ENCODE measurements at places on chromosomes 3 and 15.

- no peaks in the 10 kb centered on the region for H3K36me3 ChIP-seq
- no peak overlapping the region for H3K27ac ChIP-seq
- no peak overlapping the region for H3K4me3 ChIP-seq
- H3K4me1 ChIP-seq, result no peaks in the 10 kb centered on the region
- no peak for DNase-seq
These were observed 478.2 kb upstream of the DPH6 start for GRCh38 chr15:36024031-36024688.

- H3K27me3 ChIP-seq, result peaks cover 5% of the 10 kb centered on the region
- DNase-seq, result no peak
- H3K4me3 ChIP-seq, result no peak overlapping the region
- no peak overlapping the region for H3K27ac ChIP-seq
- H3K4me1 ChIP-seq, result no peaks in the 10 kb centered on the region
These were observed 29.6 kb upstream of the RPS17 start for GRCh38 chr15:82569834-82570233.

- no peaks in the 10 kb centered on the region for H3K4me1 ChIP-seq
- H3K27me3 ChIP-seq, result no peaks in the 10 kb centered on the region
- no peak overlapping the region for H3K27ac ChIP-seq
- no peak overlapping the region for H3K4me3 ChIP-seq
These were observed 82.8 kb upstream of the TNFSF10 start for GRCh38 chr3:172606021-172606420.

DNA sequence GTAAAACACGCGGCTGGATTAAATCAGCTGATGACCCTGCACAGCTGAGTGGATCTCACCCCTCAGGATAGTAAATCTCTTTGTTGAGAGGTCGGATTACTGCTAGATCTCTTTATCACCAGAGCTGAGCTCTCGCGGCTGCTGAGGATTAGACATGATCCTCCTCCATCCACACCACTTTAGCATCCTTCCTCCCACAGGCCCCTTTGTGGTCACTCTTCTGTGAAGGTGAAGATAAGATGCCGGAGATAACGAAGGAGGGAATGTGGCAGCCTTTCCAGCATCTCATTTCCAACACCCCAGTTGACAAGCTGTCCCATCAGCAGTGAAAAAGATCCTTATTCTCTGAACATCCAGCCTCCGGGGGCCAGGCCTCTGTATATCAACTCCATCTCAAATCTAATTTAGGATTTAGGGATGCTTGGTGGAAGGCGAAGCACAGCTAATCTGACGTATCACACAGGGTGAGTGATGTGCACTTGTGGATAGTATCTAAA is 47.5 kb upstream of the SELENOK start:
- no peaks in the 10 kb centered on the region for H3K36me3 ChIP-seq
- no peak overlapping the region for H3K4me3 ChIP-seq
- no peak for DNase-seq
- H3K27me3 ChIP-seq, result 0 out of 2 replicates have a peak, but pooled peaks cover 3% of the 10 kb centered on the region
- H3K4me1 ChIP-seq, result no peaks in the 10 kb centered on the region

- no peaks in the 10 kb centered on the region for H3K36me3 ChIP-seq
- no peak overlapping the region for H3K4me3 ChIP-seq
- no peaks in the 10 kb centered on the region for H3K4me1 ChIP-seq
- no peak overlapping the region for H3K27ac ChIP-seq
- no peaks in the 10 kb centered on the region for H3K27me3 ChIP-seq
- no peak for DNase-seq
These were observed 90.1 kb downstream of the B3GALNT1 start for GRCh38 chr3:161014843-161015749.

DNA sequence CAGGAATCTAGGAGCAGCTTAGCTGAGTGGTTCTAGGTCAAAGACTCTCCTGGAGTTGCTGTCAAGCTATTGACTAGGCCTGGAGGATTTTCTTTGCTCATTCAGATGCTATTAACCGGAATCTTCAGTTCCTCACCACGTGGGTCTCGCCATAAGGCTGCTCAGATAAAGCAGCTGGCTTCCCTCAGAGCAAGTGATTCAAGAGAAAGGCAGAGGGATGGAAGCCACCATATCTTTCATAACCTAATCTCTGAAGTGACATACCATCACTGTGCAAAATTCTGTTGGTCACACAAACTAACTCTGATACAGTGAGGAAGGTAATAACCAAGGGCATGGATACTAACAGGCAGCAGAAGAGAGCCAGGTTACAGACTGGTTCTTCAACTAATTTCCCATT is 72.7 kb upstream of the FLNB start:
- no peak for DNase-seq
- H3K4me1 ChIP-seq, result no peaks in the 10 kb centered on the region

GRCh38 chr3:9673082-9673481 is 23.8 kb downstream of the MTMR14 start:
- H3K27ac ChIP-seq, result no peak overlapping the region
- H3K36me3 ChIP-seq, result peaks cover 33% of the 10 kb centered on the region
- DNase-seq, result no peak

GRCh38 chr3:120682095-120682681 is at the start of gene HGD:
Gene HGD, minus strand, starts transcription at chr3:120682239. Its CDS starts 128 bp downstream, at chr3:120682111.
- no peak within 1 kb of the TSS for H3K4me3 ChIP-seq
- H3K27me3 ChIP-seq, result no peaks in the 10 kb centered on the region
- no peak for DNase-seq
- no peaks in the 10 kb centered on the region for H3K36me3 ChIP-seq
- H3K27ac ChIP-seq, result no peak within 1 kb of the TSS

- H3K27ac ChIP-seq, result no peak overlapping the region
- no peaks in the 10 kb centered on the region for H3K27me3 ChIP-seq
- no peak overlapping the region for H3K4me3 ChIP-seq
These were observed 41.1 kb upstream of the NDUFB4 start for GRCh38 chr3:120554812-120555606.

- DNase-seq, result no peak
- no peak overlapping the region for H3K4me3 ChIP-seq
- no peak overlapping the region for H3K27ac ChIP-seq
- peaks cover 4% of the 10 kb centered on the region for H3K36me3 ChIP-seq
- no peaks in the 10 kb centered on the region for H3K27me3 ChIP-seq
- H3K4me1 ChIP-seq, result no peaks in the 10 kb centered on the region
These were observed 10.8 kb downstream of the IP6K1 start for GRCh38 chr3:49775538-49775937.

- H3K36me3 ChIP-seq, result no peaks in the 10 kb centered on the region
- no peak overlapping the region for H3K4me3 ChIP-seq
- H3K27ac ChIP-seq, result no peak overlapping the region
- no peaks in the 10 kb centered on the region for H3K27me3 ChIP-seq
These were observed 46.1 kb upstream of the MAP3K13 start for GRCh38 chr3:185316740-185317412.

GRCh38 chr3:182105875-182106274 is 394.1 kb downstream of the SOX2 start:
- H3K27me3 ChIP-seq, result no peaks in the 10 kb centered on the region
- peaks cover 5% of the 10 kb centered on the region for H3K4me1 ChIP-seq
- DNase-seq, result no peak
- no peaks in the 10 kb centered on the region for H3K36me3 ChIP-seq
- H3K4me3 ChIP-seq, result no peak overlapping the region

GRCh38 chr3:148964809-148965208 is 26.5 kb upstream of the GYG1 start:
- H3K27ac ChIP-seq, result no peak overlapping the region
- no peaks in the 10 kb centered on the region for H3K27me3 ChIP-seq
- no peaks in the 10 kb centered on the region for H3K4me1 ChIP-seq
- DNase-seq, result no peak
- no peaks in the 10 kb centered on the region for H3K36me3 ChIP-seq
- no peak overlapping the region for H3K4me3 ChIP-seq

- no peaks in the 10 kb centered on the region for H3K4me1 ChIP-seq
- H3K4me3 ChIP-seq, result no peak overlapping the region
- DNase-seq, result no peak
- H3K36me3 ChIP-seq, result no peaks in the 10 kb centered on the region
- no peak overlapping the region for H3K27ac ChIP-seq
- no peaks in the 10 kb centered on the region for H3K27me3 ChIP-seq
These were observed 299.2 kb downstream of the ZPLD1 start for GRCh38 chr3:102733791-102734563.

- H3K4me1 ChIP-seq, result peaks cover 9% of the 10 kb centered on the region
- no peaks in the 10 kb centered on the region for H3K36me3 ChIP-seq
- no peaks in the 10 kb centered on the region for H3K27me3 ChIP-seq
These were observed 162.9 kb downstream of the TIGIT start for GRCh38 chr3:114456742-114457141.

GRCh38 chr3:138119423-138119766 is 4.0 kb upstream of the DZIP1L start:
- no peak overlapping the region for H3K4me3 ChIP-seq
- H3K36me3 ChIP-seq, result no peaks in the 10 kb centered on the region
- no peaks in the 10 kb centered on the region for H3K27me3 ChIP-seq
- peaks cover 11% of the 10 kb centered on the region for H3K4me1 ChIP-seq
- DNase-seq, result no peak

GRCh38 chr15:45276831-45277230 is 24.8 kb downstream of the SLC28A2 start:
- DNase-seq, result no peak
- no peak overlapping the region for H3K27ac ChIP-seq
- H3K36me3 ChIP-seq, result no peaks in the 10 kb centered on the region
- H3K27me3 ChIP-seq, result no peaks in the 10 kb centered on the region
- peaks cover 13% of the 10 kb centered on the region for H3K4me1 ChIP-seq

DNA sequence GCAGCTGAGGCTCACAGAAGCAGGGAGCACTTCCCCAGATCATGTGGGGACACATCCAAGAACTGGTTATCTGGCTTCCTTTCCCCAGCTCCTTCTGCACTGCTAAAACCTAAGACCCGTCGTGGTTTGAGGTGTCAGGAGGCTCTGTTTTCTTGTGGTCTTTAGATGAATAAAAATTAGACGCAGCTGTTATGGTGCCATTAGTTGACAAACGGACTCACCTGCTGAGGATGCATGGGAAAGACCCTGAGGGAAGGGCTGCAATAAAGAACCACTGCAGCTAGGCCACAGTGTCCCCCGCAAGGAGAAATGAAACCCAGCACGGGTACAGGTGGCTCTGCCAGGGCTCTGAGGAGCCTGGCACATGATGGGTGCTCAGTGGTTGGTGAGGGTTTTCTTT is 99.4 kb downstream of the IQSEC1 start:
- no peaks in the 10 kb centered on the region for H3K36me3 ChIP-seq
- no peak overlapping the region for H3K27ac ChIP-seq
- H3K27me3 ChIP-seq, result no peaks in the 10 kb centered on the region
- H3K4me1 ChIP-seq, result no peaks in the 10 kb centered on the region
- DNase-seq, result no peak

GRCh38 chr15:66251790-66252684 is 1.5 kb downstream of the MEGF11 start:
- peaks cover 20% of the 10 kb centered on the region for H3K4me1 ChIP-seq
- DNase-seq, result peak; percentile 27
- H3K27ac ChIP-seq, result no peak overlapping the region

DNA sequence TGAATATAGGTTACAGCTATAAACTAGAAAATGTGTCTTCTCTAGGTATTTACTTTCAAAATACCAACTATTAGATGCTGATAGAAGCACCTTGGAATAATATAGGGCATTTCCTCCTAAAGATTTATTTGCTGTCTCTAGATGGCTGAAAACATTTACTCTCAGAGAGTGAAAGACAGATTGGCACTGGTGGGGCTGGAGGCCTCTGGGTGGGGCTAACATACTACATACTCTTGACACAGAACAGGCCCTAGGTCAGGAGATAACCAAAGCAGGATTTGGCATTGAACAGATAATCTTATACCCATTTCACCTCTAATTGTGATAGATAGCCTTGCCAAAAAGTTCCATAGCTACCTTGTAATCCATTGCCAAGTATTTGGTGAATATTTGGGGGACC is 253.3 kb upstream of the TBC1D5 start:
- H3K27me3 ChIP-seq, result no peaks in the 10 kb centered on the region
- no peak for DNase-seq
- no peaks in the 10 kb centered on the region for H3K36me3 ChIP-seq
- no peak overlapping the region for H3K27ac ChIP-seq
- no peaks in the 10 kb centered on the region for H3K4me1 ChIP-seq
- H3K4me3 ChIP-seq, result no peak overlapping the region

DNA sequence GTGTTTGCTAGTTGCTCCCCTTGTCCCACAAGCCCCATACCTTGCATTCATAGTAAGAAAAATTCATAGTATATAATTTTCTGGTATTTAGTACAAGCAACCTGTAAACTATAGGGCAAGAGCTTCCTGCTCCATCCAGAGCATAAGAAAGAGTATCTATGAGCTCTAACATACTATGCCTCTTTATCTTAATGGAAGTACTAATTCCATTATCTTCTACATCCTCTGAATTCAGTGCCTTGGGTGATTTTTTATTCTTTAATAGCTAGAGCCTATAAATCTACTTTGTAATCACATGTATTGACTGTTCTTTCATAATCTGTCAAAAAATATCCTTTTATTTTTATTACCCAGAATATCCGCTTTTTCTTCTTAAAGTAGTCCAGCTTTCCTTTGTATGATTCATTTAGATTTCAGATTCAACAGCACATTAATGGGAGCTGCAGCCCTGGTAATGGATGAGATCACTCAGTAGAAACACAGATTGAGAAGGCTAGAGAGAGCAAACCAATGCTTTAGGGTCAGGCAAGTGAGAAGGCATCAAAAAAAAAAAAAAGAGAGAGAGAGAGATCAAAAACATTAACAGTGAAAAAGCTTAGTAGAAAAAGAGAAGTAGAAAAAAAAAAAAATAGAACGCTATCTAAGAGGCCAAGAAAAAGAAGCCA is 511.5 kb upstream of the NAALADL2 start:
- H3K4me1 ChIP-seq, result no peaks in the 10 kb centered on the region
- H3K27ac ChIP-seq, result no peak overlapping the region
- DNase-seq, result no peak
- H3K4me3 ChIP-seq, result no peak overlapping the region

- no peak overlapping the region for H3K4me3 ChIP-seq
- no peaks in the 10 kb centered on the region for H3K36me3 ChIP-seq
- no peak overlapping the region for H3K27ac ChIP-seq
- H3K27me3 ChIP-seq, result no peaks in the 10 kb centered on the region
These were observed 135.9 kb downstream of the FEZF2 start for GRCh38 chr3:62237286-62237948.
